Effector memory CD4-positive, alpha-beta T cell (primary cell): ENCODE measurements at places on chromosomes 1 and 21.

DNA sequence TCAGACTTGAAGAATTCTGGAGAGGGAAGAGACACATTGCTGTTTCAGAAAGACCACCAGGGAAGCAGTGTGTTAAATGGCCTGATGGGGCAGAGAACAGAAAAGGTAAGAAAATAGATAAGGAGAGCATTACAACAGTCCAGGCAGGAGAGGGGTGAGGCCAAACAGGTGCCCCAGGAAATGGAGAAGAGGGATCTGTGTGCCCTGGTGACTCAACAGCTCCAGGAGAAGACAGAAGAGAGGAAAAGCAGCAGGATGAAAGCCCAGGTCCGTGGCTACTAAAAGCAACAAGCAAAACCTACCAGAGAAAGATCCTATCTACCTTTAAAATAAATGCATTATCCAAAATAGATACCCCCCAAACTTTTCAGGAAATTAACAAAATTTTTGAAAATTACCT is 9.2 kb downstream of the TP53BP2 start:
- no peak for DNase-seq

DNA sequence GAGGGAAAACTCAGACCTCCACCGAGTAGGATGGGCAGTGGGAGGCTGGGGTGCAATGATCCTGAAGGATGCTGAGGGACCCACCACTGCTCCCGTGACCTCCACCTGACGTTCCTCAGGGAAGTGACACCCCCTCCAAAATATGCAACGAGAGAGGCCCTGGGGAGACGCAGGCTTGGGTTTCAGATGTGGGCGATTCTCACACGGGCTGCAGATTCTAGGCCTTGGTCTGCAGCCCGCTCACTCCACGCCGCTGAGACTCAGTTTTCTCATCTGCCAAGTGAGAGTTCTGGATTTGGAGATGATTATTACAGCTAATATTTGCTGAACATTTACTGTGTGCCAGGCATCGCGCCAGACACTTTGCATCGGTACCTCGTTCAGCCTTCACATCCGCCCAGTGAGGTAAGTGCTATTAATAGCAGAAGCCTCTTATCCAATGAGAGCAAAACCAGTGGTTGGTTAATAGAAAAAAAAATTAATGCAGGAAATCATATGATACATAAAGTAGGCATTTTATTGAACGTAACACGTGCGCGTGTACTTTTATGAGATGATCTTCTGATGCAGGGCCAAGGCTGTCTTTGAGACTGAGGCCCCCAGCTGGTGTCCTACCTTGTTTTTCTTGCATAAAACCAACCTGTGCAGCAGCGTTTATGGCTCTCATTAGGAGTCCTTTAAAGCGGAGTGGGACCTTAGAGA is 102.0 kb upstream of the RUNX3 start:
- DNase-seq: peak; percentile 68

DNA sequence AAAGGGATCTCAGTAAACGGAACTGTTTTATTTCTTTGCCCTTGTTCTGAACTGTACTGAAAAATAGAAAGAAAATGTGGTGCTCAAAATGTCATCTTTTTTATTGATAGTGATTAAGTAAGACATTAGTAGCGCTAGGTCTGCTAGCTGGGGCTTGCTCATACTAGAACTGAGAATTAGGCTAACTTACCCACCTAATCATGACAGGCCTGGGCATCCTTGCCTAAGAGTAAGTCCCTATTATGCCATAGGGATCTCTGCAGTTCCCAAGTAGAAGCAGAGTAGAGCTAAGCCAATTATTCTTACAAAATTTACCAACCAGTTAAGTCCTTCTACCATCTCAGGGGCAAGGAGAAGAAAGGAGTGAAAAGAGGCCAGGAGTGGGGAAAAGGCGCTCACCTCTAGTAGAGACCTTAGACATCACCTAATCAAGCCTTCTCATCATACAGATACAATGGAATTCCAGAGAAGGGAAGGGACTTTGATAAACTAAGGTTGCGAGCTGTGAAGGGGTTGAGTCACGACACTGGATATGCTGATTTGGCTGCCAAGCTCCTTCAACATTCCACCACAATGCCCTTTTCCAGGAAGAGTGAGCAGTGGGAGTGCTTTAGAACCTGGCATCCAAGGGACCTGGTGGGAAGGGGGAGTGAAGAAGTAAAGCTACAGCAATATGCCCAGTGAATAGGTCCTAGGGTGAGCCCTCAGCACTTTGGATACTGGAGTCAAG is 27.7 kb upstream of the RPTN start:
- no peak for DNase-seq

GRCh38 chr21:29477941-29478340 is 179.2 kb downstream of the BACH1 start:
- no peak for DNase-seq

GRCh38 chr1:226990133-226990716 is 50.1 kb downstream of the COQ8A start:
- no peak for DNase-seq

DNA sequence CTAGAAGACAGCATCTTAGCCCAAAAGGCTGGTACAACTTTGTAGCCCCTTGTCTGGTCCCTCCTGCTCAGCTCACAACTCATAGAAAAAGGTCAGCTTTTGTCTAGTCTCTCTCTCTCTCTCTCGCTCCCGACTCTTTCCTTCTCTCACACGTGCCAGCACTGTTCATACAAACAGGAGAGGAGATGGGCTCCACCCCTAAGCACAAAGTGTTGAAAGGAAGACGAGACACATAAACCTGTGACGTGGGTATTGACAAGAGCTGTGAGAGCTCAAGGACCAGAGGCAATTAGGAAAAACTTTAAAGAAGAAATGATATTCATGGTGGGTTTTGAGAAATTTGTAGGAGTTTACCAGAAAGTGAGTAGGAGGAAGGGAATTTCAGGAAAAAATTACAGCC is 23.6 kb upstream of the KCNC4 start:
- DNase-seq: no peak

DNA sequence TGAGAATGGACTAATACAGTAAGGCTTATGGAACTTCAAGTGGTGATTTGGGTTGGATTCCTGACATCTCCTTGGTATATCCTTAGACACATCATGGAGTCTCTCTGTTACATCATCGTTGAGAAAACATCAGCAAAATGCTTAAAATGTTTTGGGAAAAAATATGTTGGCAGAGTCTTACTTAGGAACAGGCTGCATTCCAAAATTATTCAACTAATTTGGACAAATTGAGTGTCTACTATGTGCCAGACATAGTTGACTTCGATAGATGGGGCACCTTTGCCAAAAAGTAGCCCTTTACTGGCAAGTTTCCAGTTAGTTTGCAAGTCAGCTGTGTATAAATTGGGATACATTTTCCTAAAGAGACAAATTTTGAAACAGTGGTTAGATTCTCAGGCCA is 253.4 kb upstream of the ST6GALNAC5 start:
- DNase-seq: no peak

- DNase-seq: no peak
Measured at GRCh38 chr21:42991992-42992740, 17.8 kb downstream of the PKNOX1 start.

GRCh38 chr1:18884727-18885126 is 17.6 kb downstream of the ALDH4A1 start:
- DNase-seq: no peak

DNA sequence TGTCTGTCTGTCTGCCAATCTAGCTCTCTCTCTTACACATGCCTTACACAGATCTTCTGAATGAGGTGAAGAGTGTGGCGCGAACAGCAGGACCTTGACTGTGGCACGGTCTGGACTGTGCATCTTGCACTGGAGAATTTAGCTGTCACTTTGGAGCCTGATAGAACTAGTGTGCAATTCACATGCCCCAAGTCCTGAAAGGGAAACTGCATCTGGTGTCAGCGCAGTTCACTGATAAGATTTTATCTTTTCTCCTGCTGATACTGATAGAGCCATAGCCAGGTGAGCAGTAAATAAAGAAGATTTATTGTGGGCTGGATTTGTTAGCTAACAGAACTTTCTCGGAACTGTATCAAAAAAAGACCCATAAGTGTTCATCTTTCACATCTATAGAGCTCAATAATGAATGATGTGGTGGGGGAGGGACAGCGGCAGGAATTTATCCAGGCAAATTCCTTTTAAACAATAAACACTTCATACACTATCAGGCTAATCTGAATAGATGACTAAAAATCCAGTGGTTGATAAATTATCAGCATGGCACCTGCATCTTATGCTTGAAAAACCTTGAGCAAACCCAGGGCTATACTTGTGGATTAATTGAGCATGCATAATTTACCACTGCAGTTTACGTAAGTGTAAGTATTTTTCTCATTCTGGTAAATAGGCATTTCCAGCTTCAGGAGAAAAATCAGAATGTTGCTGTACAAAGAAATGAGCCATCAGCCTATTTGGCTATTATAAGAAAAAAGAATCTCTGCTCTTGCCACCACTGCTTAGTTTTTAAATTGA is 104.1 kb downstream of the NTNG1 start:
- DNase-seq: no peak

DNA sequence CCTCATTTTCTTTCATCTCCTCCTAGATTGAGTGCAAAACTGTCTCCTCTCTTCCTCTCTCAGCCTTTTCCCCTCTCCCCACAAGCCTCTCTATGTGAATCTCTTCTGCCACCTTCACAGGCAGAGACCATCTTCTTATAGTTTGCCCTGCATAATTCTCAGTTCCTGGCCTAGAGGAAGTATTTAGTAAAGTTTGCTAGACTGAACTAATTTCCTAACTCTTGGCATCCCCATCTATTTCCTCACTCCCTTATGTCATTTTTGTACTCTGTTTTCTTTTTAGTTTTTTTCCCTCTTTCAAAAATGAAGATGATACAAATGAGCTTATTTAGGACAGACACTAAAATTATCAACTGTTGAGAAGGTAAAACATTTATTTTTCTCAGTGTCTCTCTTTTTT is 66.0 kb downstream of the XCL2 start:
- no peak for DNase-seq

- DNase-seq: no peak
Measured at GRCh38 chr1:109901524-109902145, 9.0 kb upstream of the CSF1 start.

GRCh38 chr1:156838972-156839371 is 19.9 kb downstream of the INSRR start:
- DNase-seq: peak; percentile 32

DNA sequence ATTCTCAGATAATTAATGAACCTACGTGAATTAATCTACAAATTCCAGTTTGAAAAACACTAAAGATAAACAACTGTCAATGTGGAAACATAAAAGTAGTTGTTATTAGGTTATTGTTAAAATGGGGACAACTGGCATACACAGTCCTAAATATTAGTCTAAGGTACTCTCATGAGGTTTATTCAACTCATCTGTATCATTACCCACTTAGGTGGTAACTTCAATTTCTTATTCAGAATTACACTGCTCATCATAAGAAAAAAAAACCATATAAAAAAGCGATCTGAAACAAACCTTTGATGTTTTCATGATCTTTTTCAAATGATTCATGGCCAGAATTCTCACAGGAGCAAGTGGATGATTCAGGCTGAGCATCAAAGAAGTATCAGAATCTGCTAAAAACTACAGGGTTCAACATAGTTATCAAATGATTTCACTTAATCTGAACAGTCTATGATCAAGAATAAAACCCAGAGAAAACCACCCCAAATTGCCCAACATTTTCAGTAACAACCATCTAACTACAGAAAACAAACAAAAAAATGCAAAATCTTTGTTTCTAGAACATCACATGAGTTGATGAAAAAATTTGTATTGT is 13.7 kb downstream of the HEATR1 start:
- DNase-seq: no peak

DNA sequence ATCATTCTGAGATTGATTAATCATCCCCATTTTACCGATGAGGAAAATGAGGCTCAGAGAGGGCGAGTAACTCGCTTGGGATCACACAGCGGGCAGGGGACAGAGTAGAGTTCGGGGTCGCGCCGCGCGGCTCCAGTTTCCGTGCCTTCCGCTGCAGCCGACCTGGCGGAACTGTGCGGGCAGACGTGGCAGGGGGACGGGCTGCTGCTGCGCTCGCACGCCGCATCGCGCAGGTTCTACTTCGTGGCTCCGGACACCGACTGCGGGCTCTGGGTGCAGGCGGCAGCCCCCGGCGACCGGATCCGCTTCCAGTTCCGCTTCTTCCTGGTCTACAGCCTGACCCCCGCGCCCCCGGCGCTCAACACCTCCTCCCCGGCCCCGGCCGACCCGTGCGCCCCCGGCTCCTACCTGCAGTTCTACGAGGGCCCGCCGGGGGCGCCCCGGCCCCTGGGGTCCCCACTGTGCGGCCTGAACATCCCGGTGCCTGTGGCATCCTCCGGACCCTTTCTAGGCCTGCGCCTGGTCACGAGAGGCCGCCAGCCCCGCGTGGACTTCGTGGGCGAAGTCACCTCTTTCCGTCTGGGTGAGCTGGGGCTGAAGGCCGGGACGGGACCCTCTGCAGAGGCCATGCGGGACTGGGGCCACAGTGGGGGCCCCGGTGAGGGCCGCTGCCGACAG is 2.3 kb downstream of the LDLRAD2 start:
- no peak for DNase-seq

DNA sequence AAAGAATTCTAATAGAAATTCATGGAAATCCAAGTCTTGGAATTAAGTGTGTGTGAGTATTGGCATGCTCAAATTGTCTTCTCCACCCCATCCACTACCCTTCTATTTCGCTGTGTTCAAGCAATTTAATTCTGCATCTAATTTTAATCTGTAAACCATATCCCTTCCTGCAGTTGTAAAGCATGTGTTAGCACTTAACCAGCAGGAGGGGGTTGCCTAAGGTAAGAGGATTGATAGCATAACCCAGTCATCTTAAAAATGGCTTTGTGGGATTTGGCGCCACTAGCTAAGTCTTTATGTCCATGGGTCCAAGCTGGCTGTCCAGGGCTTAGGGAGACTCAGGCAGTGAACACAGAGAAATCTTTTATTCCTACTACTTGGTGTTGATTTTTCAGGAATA is 210.3 kb downstream of the PTPRC start:
- no peak for DNase-seq

DNA sequence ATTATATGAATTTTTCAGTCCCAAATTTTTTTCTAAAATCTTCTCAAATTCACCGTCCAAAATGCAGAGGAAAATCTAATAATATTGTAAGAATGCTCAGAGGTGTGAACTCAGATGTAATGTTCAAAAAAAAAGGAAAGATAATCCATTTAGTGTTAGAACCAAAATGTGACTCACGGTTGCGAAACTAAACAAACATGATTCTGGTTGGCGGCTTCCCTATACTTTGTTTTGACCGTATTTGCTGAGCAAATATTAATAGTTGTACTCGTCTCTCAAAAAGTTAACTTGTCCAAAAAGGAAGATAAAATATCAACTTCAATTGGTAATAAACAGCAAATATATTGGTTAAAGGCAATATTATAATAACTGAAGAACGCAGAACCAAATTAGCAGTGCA is 34.4 kb downstream of the ZSWIM5 start:
- no peak for DNase-seq

GRCh38 chr1:203690730-203691129 is 64.1 kb downstream of the ATP2B4 start:
- no peak for DNase-seq

DNA sequence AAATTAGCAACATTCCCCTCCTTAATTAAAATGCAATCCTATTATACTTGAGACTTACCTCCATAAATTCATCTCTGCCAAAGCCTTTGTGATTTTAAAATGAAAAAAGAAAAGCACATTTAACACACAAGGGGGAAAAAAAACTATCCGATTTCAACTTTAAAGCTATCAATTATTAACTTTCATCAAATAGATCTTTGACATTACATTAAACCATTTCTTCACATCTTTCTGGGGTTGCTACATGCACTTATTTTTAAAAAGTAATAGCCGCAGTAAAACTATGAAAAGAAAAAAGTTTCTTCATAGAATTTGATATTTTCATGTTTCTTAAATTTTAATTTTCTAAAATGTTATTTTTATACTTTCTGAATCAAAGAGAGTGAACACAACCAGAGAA is 71.0 kb downstream of the EVI5 start:
- DNase-seq: no peak

GRCh38 chr1:48019714-48020315 is 22.6 kb upstream of the TRABD2B start:
- DNase-seq: no peak
